ENCODE measurements at places on chromosomes 4 and X. TPM values are rescaled to one million over a fixed set of nuclear protein-coding genes. Genes with fewer than 3 reads are reported as not detected.

GRCh38 chr4:156676116-156676851, 295.3 kb downstream of the PDGFC start:
- H3K27ac ChIP-seq = no peak overlapping the region
- no peak for DNase-seq
- H3K4me1 ChIP-seq = no peaks in the 10 kb centered on the region
- no peak overlapping the region for H3K4me3 ChIP-seq
- no peaks in the 10 kb centered on the region for H3K36me3 ChIP-seq

UGT2B11 gene
- total RNA-seq = not detected

DNA sequence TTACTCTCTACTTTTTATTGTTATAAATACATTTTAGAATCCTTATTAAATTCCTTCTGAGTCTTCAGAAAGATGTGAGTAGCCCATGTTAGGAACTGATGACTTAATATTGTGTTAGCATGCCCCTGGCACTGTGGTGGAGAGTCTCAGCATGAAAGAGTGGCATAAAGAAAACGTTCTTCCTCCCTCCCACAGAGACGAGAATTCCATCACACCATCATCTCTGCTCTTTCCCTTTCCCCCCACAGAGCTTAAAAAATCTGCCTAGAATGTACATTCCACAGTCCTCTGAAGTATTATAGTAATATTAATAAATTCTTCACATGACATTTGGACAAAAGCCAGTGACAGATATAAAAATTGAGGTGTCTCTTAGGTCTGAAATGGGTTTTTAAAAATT, 117.8 kb upstream of the DKK2 start:
- no peak overlapping the region for H3K27ac ChIP-seq
- no peak for DNase-seq

MAGEB17 gene
- under 0.01 TPM for total RNA-seq

DNA sequence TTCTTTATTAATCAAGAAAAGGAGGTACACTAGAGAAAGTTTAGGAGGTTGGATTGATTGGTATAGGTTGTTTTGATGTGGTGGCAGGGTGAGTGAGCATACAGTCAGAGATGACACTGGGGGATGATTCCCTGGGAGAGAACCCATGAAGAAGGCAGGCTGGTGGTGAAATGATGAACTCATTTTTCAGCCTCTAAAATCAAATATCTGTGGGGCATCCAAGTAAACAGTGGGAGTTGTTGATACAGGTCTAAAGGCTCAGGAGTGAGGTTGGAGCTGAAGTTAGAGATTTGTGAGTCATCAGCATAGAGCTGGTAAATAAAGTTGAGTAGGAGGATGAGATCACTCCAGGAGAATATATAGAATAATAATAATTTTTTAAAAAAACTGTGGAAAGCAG, 10.0 kb upstream of the AP1S2 start:
- H3K4me3 ChIP-seq = no peak overlapping the region
- peak; percentile 60 for DNase-seq
- peaks cover 6% of the 10 kb centered on the region for H3K27me3 ChIP-seq
- no peak overlapping the region for H3K27ac ChIP-seq
- peaks cover 2% of the 10 kb centered on the region for H3K4me1 ChIP-seq

- H3K4me3 ChIP-seq = no peak overlapping the region
- peak; percentile 4 for DNase-seq
- H3K4me1 ChIP-seq = no peaks in the 10 kb centered on the region
- H3K27me3 ChIP-seq = peaks cover 3% of the 10 kb centered on the region
- no peaks in the 10 kb centered on the region for H3K36me3 ChIP-seq
Observed at GRCh38 chrX:21800344-21800770, 39.1 kb upstream of the MBTPS2 start.

GRCh38 chr4:76563454-76564122, 128.6 kb downstream of the SHROOM3 start:
- no peaks in the 10 kb centered on the region for H3K27me3 ChIP-seq
- H3K36me3 ChIP-seq = no peaks in the 10 kb centered on the region

DNA sequence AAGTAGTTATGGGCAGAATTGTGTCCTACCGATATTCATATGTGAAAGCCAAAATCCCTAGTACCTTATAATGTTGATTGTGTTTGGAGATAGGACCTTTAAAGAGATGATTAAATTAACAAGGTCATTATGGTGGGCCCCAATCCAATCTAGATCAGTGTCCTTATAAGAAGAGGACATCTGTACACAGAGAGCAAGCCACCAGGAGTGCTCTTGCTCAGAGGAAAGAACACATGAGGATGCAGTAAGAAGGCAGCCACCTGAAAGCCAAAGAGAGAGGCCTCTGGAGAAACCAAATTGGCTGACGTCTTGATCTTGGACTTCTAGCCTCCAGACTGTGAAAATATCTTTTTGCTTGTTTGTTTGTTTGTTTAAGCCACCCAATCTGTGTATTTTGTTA, 1290.8 kb upstream of the PABPC4L start:
- H3K27ac ChIP-seq = no peak overlapping the region
- no peaks in the 10 kb centered on the region for H3K36me3 ChIP-seq
- H3K27me3 ChIP-seq = no peaks in the 10 kb centered on the region
- H3K4me3 ChIP-seq = no peak overlapping the region
- DNase-seq = no peak
- H3K4me1 ChIP-seq = no peaks in the 10 kb centered on the region

GRCh38 chr4:116838609-116839008, 246.8 kb downstream of the TRAM1L1 start:
- no peak overlapping the region for H3K4me3 ChIP-seq
- no peak overlapping the region for H3K27ac ChIP-seq
- DNase-seq = no peak
- no peaks in the 10 kb centered on the region for H3K27me3 ChIP-seq

DNA sequence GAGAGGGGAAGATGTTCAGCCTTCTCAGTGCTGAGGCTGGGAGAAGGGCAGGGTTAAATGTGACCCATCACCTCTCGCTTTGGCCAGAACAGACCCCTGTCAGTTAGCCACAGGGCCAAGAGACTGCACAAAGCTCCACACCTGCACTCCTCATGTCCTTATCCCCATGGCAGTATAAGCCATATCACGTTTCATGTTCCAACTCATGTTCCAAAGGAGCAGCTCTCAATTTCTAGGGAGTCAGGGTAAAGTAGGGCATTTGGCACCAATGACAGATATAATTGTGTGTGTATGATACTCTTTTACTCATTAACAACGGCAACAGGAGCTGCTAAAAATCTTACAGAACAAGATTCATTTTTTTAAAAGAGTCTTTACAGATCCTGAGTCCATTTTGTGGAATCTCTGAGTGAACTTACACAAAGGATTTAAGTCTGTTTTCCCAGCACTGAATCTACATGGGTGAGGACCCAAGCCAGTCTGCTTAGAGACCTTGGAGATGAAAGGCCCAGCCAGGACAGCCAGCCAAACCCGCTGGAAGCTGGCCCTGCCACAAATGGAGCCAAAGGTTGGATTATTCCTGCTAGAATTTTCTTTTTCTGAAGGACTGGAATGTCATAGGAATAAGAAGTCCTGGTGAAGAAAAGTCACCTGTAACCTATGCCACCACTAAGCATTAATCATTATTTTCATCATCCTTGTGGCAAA, 129.1 kb upstream of the SMAD1 start:
- H3K4me1 ChIP-seq = no peaks in the 10 kb centered on the region
- no peak overlapping the region for H3K4me3 ChIP-seq
- H3K27ac ChIP-seq = no peak overlapping the region
- DNase-seq = no peak

GRCh38 chr4:40550948-40551462, 78.7 kb downstream of the RBM47 start:
- H3K4me1 ChIP-seq = 0 out of 2 replicates have a peak, but pooled peaks cover 5% of the 10 kb centered on the region
- no peaks in the 10 kb centered on the region for H3K36me3 ChIP-seq
- peak overlapping the region; percentile 28 for H3K4me3 ChIP-seq
- DNase-seq = peak; percentile 52
- no peak overlapping the region for H3K27ac ChIP-seq
- no peaks in the 10 kb centered on the region for H3K27me3 ChIP-seq

DNA sequence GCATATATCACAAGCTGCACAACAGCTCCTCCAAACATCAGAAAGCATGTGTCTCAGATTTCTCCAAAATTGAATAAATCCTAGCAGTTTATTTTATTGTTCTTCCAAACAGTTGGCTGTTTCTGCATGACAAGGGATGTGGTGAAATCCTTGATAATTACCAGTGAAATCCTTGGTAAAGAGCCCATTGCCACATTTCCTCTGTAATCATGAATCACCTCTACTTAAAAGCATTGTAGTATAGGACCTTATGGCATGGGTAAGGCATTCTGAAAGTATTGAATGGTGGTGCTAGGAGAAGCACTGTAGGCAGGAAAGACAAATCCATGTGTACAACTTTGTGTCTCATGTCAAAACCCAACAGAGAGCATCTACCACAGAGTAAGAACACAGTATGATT, 135.8 kb upstream of the NDST3 start:
- H3K4me1 ChIP-seq = no peaks in the 10 kb centered on the region
- H3K36me3 ChIP-seq = no peaks in the 10 kb centered on the region
- no peaks in the 10 kb centered on the region for H3K27me3 ChIP-seq
- no peak overlapping the region for H3K27ac ChIP-seq
- no peak overlapping the region for H3K4me3 ChIP-seq
- no peak for DNase-seq

DNA sequence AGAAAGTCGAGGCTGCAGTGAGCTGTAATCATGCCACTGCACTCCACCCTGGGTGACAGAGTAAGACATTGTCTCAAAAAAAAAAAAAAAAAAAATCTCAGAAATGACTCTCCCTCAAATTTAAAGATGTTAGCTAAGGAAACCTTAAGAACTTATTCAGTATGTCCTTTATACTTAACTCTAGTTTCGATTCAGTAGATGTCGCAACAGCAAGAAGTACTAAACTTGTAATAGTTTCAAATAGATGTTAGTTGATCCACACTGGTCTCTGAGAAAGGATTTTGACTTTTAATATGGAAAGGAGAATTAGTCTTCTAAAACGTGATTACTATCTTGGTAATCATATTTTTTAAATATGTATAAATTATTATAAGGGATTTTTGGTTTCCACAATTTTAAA, 29.6 kb downstream of the NKX3-2 start:
- peaks cover 2% of the 10 kb centered on the region for H3K27me3 ChIP-seq
- H3K36me3 ChIP-seq = no peaks in the 10 kb centered on the region
- no peak overlapping the region for H3K4me3 ChIP-seq

GRCh38 chr4:1356181-1356998, 9.4 kb downstream of the UVSSA start:
- 0 out of 2 replicates have a peak, but pooled peaks cover 2% of the 10 kb centered on the region for H3K4me1 ChIP-seq
- DNase-seq = peak; percentile 32
- H3K36me3 ChIP-seq = peaks cover 43% of the 10 kb centered on the region
- H3K4me3 ChIP-seq = no peak overlapping the region

- no peaks in the 10 kb centered on the region for H3K27me3 ChIP-seq
- no peak for DNase-seq
- no peak overlapping the region for H3K27ac ChIP-seq
Observed at GRCh38 chr4:170198747-170199146, 109.0 kb upstream of the AADAT start.

DNA sequence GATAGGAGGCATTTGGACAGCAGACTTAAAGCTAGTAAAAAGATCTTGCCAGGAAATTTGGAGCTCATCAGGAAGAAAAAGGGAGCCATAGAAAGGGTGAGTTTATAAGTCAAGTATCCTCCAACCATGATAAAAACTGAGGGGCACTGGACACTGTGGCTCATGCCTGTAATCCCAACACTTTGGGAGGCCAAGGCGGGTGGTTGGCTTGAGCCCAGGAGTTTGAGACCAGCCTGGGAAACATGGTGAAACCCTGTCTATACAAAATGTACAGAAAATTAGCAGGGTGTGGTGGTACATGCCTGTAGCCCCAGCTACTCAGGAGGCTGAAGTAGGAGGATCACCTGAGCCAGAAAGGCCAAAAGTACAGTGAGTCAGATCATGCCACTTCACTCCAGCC, 48.7 kb downstream of the ANTXR2 start:
- no peak overlapping the region for H3K4me3 ChIP-seq
- H3K27me3 ChIP-seq = no peaks in the 10 kb centered on the region
- H3K4me1 ChIP-seq = no peaks in the 10 kb centered on the region
- peaks cover 16% of the 10 kb centered on the region for H3K36me3 ChIP-seq
- H3K27ac ChIP-seq = no peak overlapping the region

GRCh38 chrX:46617906-46618305, 44.3 kb downstream of the CHST7 start:
- H3K27ac ChIP-seq = no peak overlapping the region
- no peak for DNase-seq
- no peaks in the 10 kb centered on the region for H3K4me1 ChIP-seq
- no peak overlapping the region for H3K4me3 ChIP-seq

DSPP gene
- not detected for total RNA-seq

DNA sequence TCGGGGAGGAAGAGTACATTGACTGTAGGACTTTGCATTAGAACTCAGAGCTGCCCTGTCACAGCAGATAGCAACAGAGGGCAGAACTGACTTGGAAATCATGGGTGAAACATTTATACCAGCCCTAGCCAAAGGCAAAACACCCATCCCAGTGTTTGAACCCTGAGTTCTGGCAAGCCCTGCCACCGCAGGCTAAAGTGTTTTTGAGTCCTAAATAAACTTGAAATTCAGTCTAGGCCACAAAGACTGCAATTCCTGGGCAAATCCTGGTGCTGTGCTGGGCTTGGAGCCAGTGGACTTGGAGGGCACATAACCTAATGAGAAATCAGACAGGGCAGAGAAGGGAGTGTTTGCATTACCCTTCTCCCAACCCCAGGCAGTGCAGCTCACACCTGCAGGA, 1015.7 kb downstream of the FSTL5 start:
- DNase-seq = no peak
- no peaks in the 10 kb centered on the region for H3K27me3 ChIP-seq
- no peak overlapping the region for H3K4me3 ChIP-seq
- H3K27ac ChIP-seq = no peak overlapping the region
- no peaks in the 10 kb centered on the region for H3K4me1 ChIP-seq

BDH2 gene
- total RNA-seq = 36.4 TPM

DNA sequence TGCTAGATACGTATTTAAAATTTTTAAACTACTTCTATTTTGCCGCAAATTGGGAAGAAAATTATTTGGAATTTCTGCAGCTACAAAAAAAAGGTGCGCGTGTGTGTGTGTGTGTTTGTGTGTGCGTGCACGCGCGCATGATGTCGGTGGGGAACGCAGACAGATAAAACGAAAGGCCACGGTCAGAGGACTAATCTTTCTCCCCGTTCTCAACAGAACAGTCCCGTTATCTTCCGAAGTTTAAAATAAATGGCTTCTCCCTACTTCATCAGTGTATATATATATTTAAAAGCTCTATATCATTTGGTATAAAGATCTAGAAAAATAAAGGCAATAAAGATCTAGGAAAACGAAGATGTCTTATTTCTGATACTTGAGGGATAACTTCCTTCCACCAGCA, 1.5 kb downstream of the MGARP start:
- peaks cover 3% of the 10 kb centered on the region for H3K4me1 ChIP-seq
- H3K27ac ChIP-seq = no peak overlapping the region
- no peaks in the 10 kb centered on the region for H3K27me3 ChIP-seq

All from IMR-90 (cell line).